ENCODE measurements at places on chromosomes 3 and 15. TPM values are rescaled to one million over a fixed set of nuclear protein-coding genes. Genes with fewer than 3 reads are reported as not detected.

DNA sequence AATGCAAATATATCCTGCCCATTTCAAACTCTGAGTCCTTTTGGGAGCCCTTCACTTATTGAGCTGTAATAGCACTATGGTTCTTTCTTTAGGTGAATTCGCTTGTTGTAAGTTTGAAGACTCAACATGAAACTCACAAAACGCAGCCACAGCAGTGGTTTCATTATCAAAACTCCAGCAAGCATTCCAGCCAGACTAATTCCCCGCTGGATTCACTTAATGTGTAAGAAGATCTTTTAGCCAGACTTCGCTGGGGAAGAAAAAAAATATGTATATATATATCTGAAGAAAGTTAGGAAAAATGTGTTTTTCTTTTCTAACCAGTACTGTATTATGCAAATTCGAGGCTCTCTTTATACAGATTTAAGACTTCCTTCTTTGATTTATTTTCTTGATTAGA lies 241.1 kb downstream of the WNT5A start:
- DNase-seq = peak; percentile 80

GRCh38 chr3:170044271-170044670 lies 6.5 kb downstream of the GPR160 start:
- peak; percentile 57 for DNase-seq

DNA sequence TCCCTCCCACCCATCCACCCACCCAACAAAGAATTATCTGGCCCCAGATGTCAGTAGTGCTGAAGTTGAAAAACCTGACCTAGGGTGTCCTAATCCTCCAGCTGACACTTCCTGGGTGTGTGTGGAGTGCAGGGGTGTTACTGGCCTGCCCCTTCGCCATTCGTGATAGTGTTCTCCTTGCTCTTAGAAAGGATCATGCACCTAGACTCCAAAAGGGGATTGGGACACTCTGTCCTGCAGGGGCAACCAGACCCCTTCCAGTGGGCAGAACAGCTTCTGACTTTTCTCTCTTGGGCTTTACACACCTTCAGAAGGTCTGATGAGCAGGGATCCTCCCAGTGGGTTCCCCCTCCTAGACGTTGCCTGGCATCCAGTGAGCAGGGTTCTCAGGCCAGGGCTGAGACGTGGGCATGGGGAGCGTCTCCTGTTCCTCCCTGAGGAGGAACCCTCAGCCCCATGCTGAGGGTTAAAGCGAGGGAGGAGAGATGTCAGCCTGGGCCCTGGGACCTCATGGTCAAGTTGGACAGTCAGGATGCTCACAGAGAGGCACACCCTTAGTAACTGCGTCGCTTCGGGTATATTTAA lies 75.0 kb downstream of the AAGAB start:
- no peak for DNase-seq

- no peak for DNase-seq
Observed at GRCh38 chr3:125651244-125651643, 55.9 kb upstream of the OSBPL11 start.

- no peak for DNase-seq
Observed at GRCh38 chr15:75596703-75597345, 17.7 kb upstream of the PTPN9 start.

DNA sequence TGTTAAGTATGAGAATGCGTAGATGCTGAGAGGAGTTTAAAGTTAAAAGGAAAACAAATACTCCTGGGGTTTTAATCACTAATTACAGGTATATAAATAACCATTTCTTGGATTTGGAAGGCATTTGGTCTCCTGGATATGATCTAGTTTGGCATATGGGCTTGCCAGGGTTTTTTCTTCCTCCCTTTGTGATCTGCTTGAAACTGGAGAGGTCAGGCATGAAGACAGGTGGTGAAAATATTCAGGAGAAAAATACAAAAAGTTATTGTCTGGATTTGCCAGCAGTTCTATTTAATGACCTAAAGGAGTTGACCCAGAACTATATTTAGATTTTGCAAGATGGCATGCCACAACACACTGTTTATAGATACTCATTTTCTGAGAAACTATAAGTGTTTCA lies 136.3 kb downstream of the DIPK2A start:
- DNase-seq = no peak

DNA sequence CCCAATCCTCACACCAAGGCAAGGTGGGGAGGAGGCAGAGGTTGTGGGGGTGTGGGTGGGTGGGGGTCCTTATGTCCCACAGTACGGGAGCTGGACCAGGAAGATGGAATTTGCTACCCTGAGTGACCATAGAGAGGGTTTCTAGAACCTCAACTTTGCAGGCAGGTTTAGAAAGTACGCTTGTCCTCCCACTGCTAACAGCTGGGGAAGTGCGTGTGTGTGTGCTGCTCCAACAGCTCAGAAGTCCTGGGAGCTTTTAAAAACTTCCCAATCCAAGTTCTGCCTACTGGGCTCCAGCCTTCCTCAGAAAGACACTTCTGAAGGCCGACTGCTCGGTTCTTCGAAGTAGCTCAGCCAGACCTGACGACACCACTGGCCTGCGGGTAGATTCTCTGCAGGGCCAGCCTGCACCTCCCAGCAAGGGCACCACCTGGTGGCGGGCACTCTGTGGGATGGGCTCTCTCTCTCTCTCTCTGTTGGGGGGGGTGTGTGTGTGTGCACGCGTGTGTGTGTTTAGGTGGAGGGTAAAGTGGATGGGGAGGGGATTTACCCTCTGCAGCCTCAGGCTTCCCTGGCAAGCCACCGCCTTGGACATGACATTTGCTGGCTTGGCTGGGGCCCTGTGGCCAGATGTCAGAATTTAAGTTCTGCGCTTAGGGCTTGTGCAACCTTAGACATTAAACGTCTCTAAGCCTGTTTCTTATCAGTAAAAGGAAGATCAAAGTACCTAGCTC lies 15.6 kb downstream of the TMEM158 start:
- DNase-seq = peak; percentile 72

DNA sequence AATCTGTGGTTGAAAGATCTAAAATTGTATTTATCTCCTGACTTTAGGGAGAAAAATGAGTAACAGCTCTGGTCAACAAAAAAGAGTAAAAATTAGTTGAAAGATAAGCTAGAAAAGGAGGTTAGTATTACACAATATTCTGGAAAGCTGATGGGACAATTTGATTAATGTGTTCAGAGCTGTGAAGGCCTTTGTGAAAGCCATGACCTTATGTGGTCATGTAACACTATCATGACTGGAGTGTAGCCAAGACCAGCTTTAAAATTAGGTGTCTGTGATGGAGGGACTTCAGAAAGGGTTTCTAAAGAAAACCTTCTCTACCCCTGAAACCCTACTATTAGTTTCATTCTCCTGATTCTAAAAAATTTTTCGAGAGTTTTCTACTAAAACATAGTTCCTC lies 127.2 kb downstream of the NFKBIZ start:
- no peak for DNase-seq

DNA sequence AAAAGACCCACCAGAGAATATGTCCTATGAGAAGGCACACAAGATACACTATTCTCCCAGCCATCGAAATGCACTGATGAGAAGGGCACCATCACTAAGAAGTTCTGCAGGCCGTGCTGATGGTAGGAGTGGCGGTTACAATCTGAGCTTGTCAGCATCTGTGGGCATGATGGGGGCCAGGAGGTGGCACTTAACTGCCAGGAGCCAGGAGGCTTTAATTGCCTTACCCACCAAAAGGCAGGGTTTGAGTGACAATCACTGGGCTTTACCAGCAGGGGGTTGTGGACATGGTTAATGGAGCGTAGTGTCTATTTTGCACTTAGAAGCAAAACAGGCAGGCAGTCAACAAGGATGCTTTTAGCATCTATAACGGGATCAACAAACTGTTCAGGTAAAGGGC lies 16.0 kb upstream of the SQOR start:
- DNase-seq = no peak

DNA sequence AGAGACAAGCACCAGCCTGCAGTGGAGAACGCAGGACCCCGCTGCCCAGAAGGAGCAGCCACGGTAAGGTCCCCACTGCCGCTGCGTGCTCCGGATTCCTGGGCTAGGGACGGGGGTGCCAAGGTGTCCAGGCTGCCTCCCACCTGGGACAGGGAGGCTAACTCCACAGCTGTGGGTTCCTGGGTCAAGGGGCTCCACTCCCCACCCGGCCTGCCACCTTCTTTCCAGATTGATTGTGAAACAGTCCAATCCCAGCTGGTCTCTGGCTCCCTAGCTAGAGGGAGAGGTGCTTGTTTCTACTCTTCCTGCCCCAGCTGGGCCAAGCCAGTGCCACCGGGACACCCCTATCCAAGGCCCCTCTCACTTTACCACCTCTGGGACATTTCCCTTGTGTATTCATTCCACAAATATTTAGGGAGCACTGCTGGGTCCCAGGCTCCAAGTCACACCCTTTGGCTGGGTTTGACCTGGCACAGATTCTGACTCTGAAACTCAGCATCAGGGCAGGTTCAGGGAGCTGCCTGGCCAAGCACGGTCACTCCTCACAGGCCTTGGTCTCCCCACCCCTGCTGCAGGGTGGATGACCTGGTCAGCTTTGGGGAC lies 1.9 kb downstream of the PAK6 start:
- no peak for DNase-seq

DNA sequence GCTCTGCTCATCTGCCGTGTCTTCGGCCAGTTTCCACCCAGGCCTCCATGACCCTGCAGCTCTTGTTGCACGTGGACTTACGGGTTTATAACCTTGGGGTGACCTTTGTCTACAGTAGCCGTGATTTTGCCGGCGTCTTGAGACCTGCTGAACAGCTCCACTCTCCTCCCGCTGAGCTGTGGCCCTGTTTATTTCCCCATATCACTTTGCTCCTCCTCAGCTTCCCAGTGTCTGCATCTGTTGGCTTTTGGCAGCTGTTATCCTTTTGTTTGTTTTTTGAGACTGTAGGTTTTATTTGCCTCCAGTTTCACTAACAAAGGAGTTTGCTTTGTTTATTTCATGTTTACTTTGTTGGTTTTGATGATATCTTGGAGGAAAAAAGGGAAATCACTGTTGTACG lies 29.3 kb upstream of the SLC28A1 start:
- peak; percentile 56 for DNase-seq

- no peak for DNase-seq
Observed at GRCh38 chr15:56887782-56888438, 30.5 kb upstream of the TCF12 start.

DNA sequence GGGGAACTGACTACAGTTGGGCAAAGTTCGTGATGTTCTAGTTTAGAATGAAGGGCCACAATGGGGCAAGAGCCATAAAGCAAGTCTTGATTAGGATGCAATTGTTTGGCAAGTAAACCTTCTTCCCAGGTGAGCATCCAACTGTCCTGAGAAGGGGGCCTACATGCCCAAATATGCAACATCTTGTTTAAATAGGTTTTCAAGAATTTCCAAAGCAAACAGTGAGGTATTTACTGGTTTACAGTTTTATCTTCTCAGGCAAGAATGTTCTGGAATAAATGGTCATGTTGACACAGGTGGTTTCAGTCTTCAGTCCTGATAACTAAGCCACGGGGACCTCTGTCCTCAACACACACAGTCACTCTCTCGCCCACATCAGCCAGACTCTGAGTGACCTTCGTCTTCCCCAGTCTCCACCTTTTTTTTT lies 90.3 kb upstream of the FAM174B start:
- DNase-seq = no peak

GRCh38 chr15:101137312-101137940 lies 114.4 kb downstream of the CHSY1 start:
- no peak for DNase-seq

GRCh38 chr15:70783610-70784022 lies 20.3 kb upstream of the UACA start:
- no peak for DNase-seq

GRCh38 chr3:12601072-12601471 lies 44.2 kb downstream of the MKRN2 start:
- DNase-seq = no peak

- no peak for DNase-seq
Observed at GRCh38 chr3:149640976-149641728, 16.7 kb downstream of the WWTR1 start.

DNA sequence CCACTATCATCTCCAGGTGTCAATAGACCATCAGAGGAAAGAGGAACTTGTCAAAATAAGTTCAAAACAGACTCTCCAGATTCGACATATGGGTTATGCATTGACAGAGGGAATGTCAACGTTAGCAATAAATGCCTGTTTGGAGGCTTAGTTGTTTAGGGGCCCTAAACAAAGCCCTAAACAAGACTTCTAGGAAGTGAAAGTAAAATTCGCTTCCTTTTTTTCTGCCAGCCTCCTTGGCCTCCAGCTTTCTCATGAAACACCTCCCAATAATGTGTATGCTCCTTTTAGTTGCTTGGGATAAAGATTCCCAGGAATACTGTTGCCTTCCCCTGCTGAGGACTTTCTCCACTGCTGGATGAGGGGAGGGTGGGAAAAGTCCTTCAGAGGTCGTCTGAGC lies 70.9 kb upstream of the ARNT2 start:
- peak; percentile 14 for DNase-seq

DNA sequence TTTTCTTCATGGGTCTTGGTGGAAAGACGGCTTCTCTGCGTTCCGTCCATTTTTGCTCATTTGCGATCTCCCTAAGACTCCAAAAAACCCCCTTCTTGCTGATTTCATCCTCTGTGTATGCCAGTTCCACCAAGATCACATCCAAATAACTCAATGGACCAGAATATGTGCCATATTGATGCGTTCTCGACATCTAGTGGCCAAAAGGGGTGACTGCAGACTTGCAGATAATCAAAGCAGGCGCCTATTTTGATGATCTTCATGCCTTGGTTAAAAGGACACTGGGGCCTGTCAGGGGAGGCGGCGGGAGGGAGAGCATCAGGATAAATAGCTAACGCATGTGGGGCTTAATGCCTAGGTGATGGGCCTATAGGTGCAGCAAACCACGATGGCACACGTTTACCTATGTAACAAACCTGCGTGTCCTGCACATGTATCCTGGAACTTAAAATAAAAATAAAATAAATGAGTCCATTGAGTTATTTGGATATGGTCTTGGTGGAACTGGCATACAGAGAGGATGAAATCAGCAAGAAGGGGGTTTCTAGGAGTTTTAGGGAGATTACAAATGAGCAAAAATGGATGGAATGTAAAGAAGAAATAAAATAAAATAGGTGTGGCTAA lies 104.2 kb upstream of the RAD18 start:
- DNase-seq = peak; percentile 82

DNA sequence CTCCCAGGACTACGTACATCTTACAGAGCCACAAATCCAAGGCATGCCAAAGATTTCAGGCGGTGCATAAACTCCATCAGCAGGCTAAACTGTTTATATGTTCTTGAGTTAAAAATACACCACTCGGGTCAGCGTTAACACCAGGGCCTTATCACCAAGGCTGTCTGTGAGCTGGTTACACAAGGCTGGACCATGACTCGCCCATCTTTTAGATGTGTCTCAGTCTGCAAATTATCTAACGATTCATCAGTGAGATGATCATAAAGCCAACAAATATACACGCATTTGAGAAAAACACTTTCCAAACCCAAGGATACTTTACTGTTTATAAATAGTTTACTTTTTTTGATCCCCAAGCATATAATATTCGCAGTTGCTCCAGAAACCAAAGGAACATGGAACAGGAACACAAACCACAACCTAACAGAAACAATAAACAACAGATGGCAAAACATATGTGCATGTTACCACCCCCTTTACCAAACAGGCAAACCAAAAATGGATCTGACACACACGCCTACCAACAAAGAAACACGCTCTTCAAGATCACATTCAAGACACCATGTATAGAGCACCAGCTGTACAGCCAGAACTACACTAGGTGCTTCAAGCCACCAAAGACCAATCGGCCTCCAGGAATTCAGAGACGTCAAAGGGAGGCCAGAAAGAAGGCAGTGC lies 15.4 kb downstream of the LRIG1 start:
- DNase-seq = peak; percentile 56

- no peak for DNase-seq
Observed at GRCh38 chr3:72474775-72475174, 373.5 kb downstream of the SHQ1 start.

HRG gene
- 0.04 TPM for total RNA-seq

RBP2 gene
- total RNA-seq = not detected

COPG1 gene
- total RNA-seq = 118 TPM

POTEB gene
- not detected for total RNA-seq

RTP1 gene
- 0.04 TPM for total RNA-seq

Data from muscle of leg (tissue), 16 donors.